ENCODE measurements at places on chromosomes 1 and 21. TPM values are rescaled to one million over a fixed set of nuclear protein-coding genes. Genes with fewer than 3 reads are reported as not detected.

DNA sequence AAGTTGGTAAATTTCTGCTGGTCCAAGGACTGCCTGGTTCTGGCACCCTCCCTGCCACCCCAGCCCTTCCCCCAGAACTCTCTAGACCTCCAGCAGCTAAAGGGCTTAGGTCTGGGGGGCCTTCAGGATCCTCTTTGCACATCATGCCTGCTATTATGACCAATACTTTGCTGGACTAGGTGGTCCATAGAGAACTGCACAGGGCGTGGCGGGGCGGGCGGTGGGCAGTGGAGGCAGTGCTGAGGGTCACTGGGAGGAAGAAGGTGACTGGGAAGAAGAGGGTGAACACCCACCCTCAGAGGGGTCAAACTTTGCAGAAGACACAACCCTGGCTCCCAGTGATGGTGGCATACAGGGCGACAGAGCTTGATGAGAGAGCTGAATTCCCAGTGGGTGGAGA is 18.2 kb downstream of the CDK18 start:
- no peak for DNase-seq

DNA sequence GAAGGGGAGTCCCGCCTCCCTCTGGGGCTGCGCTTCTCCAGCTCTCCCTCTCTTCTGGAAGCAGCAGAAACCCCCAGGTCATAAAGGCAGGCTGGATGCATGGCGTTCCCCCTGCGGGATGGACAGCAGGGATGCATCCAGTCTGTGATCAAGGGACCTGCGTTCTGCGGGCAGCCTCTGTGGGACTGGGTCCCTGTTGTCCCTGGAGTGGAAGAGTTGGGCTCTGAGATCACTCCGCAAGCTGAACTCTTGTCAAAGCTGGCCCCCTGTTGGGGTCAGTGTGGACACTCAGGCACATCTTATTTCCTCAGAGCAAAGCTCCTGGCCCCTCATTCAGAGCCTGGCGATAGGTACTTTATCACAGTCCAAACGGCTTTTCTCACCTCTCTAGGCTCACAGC is 341.2 kb downstream of the PTPRU start:
- DNase-seq = no peak

- DNase-seq = no peak
These were observed 86.9 kb downstream of the STUM start for GRCh38 chr1:226635456-226635941.

DNA sequence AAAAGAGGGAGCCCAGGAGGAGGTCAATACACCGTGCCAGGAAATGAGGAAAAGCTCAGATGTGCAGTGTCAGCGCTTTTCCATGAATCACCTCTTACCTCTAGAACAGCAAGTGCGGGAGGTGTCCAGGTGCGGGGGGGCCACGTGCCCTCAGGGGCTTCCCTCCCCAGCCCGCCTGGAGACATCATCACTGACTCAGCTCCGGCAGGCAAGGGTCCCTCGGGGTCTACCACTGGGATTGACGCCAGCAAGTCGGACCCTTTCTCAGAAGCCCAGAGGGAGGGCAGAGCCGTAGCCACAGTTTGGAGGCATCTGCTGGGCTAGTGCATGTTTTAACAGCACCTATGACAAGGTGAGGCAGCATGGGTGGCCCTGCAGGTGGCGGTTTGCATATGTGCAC is 67.4 kb upstream of the TRAPPC10 start:
- no peak for DNase-seq

DNA sequence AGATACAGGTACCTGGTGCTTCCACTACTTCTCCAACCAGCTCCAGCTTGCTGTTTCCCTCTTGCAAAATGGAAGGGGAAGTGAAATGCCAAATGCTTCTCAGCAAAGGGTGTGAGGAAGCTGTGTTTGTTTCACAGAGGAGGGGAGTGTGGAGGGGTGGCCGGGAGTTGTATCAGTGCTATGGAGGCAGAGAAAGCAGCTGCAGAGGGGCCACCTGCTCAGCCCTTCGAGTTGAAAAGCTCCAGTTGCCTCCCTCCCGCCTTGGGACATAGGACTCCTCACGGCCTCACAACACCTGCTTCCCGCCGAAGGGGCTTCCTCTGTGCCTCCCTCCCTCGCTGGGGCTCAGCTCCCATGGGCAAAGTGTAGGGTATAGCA is 12.1 kb upstream of the LINGO4 start:
- no peak for DNase-seq

DNA sequence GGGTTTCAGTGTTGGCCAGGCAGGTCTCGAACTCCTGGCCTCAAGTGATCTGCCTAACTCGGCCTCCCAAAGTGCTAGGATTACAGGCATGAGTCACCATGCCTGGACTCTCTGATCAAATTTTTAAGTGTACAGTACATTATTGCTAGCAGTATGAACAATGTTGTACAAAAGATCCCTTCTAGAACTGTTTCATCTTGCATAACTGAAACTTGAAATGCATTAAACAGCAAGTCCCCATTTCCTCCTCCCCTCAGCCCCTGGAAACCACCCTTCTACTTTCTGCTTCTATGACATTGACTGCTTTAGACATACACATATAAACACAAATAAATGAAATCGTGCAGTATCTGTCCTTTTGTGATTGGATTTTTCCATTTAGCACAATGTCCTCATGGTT is 463.4 kb downstream of the PTPRC start:
- DNase-seq = no peak

The DTL gene
- polyA plus RNA-seq = 7.6 TPM

The ESRRG gene
- polyA plus RNA-seq = 17.9 TPM

Data from forelimb muscle (tissue), 1 donor.